ENCODE measurements at places on chromosomes 1 and 21.

DNA sequence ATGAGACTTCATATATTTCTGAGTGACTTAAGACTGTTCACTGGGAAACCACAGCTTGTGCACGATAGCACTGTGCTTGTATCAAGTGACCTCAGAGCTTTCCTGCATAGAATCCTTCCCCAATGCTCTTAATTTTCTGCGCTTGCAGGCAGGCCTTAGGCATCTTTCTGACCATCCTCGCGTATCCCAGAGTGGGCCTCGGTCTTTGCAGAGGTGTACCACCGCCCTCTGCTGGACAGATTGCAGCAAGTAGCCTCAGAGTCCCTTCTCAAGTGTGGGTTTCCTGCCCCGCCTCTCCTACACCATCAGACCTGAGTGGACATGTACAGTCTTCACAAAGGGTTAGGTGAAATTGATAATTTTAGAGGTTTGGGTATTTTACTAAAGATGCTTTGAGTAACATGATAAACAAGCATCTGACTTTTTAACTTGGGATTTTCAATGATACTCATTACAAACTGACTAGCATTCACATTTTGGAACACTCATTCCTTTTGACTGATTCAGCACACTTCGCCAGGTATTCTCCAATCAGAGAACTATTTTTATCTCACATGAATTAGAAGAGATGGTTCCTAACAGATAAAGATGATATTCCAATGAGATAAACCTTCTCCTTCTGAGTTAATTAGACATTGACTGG, 246.5 kb upstream of the USP25 start:
- DNase-seq, result peak; percentile 69

DNA sequence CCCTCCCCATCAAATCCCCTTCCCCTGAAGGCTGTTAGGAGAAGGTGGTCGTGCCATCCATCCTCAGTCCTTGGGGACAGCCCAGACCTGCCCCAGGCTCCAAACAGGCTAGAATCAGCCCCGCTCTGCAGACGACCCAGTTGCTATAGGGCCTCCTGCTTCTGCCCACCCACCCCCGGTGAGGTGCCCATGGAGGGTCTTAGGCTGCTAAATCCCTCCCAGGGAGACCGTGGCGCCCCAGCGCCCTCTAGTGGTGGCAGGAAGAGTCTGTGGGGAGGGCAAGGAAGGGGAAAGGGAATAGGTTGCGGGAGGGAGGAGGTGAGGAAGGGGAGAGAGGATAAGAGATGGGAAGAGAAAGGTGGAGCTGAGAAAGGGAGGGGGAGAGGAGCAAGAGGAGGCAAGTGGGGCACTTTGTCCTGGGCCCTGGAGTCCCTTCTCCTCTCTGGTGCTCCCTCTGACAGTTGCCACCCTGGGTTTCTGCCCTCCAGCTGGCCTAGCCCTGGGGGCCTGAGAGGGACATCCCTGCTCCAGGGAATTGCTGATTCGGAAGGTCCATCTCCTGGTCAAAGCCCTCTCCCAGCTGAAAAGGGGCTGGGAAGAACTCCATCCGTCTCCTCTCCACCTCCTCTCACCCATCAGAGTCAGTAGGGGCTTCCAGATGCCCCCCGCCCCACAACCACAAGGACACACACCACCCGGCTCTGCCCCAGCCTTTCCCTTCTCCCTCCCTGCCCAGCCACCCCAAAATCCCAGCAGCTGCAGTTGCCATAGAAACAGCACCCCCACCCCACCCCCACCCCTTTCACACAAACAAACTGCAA, 55.4 kb downstream of the CAMK2N1 start:
- DNase-seq, result no peak

- peak; percentile 25 for DNase-seq
Measured at GRCh38 chr1:66705110-66705509, 47.1 kb upstream of the DYNLT5 start.

- no peak for DNase-seq
Measured at GRCh38 chr1:104671684-104672353, 922.1 kb downstream of the AMY1C start.

- no peak for DNase-seq
Measured at GRCh38 chr1:48114596-48115382, 107.7 kb upstream of the SLC5A9 start.

GRCh38 chr1:173405834-173406233, 71.3 kb upstream of the PRDX6 start:
- DNase-seq, result no peak

DNA sequence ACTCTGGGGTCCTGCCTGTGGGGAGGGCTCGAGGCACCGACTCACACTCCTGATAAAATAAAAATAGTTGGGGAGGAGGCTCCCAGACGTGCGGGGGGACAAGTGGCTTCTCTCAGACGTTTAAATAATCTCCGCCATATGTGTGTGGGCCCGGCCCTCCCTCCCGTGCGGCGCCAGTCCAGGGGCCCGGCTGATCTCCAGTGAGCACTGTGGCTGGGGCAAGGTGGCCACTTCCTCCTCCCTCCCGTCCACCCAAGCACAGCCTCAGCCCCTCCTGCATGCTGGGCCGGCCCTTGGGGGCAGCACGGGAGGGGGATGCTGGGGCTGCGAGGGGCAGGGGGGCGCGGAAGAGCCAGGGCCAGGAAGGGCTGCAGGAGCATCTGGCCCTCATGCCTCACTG, 4.0 kb upstream of the PLCH2 start:
- no peak for DNase-seq

GRCh38 chr1:47333578-47333921, at the start of gene CMPK1:
Gene CMPK1 (plus strand): TSS chr1:47333790. CDS start chr1:47333946, 156 bp downstream.
- DNase-seq, result peak; percentile 51

DNA sequence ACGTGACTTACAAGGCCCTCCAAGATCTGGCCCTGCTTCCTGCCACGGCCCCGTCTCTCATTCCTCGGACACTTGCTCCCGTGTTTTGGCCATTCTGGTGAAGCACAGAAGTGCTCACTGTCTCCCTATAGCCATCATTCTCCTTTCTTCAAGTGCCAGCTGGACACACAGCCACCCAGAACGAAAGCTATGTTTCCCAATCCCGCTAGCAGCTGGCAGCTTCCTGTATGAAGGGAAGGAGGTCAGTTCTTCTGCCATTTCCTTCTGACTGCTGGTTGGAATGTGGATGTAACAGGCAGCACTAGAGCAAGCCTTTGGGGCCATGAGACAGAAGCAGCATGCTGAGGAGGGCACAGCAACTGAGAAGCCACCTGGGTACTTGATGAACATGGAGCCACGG, 82.8 kb downstream of the TGFBR3 start:
- DNase-seq, result no peak

- DNase-seq, result no peak
Measured at GRCh38 chr21:33089395-33090119, 19.6 kb downstream of the OLIG1 start.

- DNase-seq, result no peak
Measured at GRCh38 chr1:197976368-197976767, 59.2 kb downstream of the LHX9 start.

GRCh38 chr1:93842750-93843500, 36.1 kb downstream of the DNTTIP2 start:
- no peak for DNase-seq

GRCh38 chr1:68409426-68409825, 40.3 kb downstream of the RPE65 start:
- peak; percentile 74 for DNase-seq

DNA sequence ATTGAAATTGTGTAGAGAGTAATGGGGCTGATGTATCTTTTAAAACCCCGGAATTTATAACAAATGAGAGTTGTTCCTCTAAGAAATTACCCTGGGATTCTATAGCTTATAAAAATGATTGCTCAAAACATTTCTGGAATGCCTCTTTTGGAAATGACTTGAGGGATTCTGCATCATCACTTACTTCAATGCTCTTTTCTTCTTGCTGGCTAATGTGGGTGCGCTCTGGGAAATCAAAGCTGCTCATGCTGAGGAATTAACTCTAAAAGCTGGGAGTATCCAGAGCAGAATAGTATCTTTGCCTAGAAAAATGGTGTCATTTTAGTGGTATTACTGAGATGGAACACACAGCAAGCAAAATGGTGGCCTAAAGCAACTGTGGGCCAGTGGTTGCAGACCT, 23.0 kb upstream of the TBX15 start:
- DNase-seq, result no peak

GRCh38 chr1:205284420-205285144, 37.0 kb downstream of the NUAK2 start:
- DNase-seq, result peak; percentile 80

DNA sequence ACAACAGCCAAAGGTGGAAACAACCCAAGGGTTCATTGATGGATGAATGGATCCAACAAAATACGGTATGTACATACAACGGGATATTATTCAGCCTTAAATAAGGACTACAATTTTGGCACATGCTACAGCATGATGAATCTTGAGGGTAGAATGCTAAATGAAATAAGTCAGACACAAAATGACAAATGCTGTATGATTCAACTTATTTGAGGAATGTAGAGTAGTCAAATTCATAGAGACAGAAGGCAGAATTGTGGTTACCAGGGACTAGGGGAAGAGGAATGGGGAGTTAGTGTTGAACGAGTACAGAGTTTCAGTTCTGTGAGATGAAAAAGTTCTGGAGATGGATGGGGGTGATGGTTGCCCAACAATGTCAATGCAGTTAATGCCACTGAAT, 118.0 kb upstream of the PAXBP1 start:
- DNase-seq, result no peak

DNA sequence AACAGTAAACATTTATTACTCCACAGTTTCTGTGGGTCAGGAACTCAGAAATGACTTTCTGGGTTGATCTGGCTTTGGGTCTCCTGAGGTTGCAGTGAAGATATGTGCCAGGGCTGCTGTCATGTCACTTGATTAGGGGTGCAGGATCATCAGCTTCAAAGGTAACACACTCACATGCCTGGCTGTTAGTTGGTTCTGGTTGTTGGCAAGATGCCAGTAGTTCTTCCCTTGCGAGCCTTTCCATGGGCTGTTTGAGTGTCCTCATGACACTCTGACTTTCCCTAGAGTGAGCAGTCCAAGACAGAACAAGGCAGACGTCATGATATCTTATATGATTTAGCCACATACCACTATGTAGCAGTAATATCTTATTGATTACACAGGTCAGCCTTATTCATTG, 1.8 kb downstream of the SWT1 start:
- no peak for DNase-seq

- DNase-seq, result no peak
Measured at GRCh38 chr1:20640183-20640597, 6.9 kb downstream of the PINK1 start.

DNA sequence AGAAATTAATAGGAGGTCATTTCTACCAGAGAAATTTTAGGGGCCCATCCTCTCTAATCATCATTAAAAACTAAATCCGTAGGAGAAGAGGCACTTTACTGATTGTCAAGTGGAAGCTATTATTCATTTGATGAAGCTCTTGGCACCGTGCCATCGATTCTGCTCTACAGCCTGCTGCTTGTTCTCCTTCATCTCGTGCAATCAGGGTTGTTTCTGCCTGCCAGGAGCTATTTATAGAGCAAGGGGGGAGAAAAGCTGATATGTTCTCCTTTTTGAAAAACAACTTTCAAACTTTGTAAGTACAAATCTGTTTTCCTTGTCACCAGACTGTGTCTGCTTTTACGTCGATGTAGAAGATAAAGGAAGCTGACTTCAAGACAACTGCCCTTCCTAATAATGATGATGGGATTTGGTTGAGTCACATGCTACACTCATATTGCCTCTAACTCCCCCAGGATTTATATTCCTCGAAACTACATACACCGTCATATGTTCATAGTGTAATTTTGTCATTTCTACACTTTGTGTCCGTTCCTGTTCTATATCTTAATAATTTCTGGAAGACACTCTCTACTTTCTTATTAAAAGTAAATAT, 169.6 kb upstream of the LHX8 start:
- DNase-seq, result peak; percentile 45

DNA sequence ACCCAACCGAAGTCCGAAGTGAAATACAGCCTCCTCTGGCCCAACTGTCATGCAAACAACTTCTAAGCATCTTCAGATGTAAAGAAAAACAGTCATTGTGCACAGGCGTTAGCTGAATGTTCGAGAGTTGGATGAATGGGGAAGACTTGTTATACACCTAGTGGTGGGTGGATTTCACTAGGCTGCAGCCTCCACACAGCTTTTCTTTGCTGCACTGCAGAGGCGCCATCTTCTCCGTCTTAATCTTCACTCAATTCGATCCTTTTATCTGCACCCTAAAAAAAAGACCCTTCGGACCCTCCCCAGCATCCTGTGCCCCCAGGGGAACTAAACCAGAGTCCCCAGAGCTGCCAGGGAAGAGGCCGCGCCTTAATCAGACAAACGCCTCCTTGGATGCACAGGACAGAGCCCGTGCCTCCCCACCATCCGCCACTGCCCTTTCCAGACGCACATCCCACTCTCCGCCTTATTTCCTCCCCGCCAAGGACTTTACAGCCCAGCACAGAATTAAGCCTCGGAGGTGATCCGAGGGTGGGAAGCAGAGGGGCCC, 1.4 kb downstream of the APP start:
- DNase-seq, result no peak

GRCh38 chr1:94908190-94908589, 18.7 kb downstream of the CNN3 start:
- DNase-seq, result no peak

DNA sequence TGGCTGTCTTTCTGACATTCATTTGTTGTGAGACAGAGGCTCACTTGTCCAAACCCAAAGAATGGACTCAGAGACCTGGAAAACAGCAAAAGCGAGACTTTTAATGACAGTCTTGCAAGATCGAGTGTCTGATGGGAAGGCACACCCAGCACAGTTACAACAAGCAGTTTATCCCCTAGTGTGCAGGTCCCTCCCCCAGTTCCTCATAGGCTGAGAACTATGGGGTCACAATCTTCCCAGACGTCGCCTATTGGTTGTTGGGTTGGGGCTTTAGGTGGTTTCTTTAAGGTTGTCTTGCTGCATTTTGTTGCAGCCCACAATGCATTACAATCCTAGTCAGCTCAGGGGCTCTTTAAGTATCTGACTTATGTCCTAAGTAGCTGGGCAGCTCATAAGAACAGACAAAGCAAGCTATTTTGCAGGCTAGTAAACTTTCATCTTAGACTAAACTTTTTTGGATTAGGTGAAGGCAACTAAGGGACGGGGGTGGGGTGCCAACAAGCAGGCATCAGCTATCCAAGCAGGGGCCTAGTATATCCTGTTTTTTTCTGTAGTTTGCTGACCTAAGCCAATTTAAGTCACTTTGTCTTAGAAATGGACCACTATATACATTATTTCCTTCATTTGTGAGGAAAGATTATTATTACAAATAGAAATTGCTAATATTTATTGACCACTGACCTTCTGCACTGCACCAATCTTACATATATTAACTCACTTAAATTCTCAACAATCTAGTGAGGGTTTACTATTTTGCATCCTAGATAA, 151.8 kb downstream of the SETD4 start:
- DNase-seq, result no peak

- DNase-seq, result no peak
Measured at GRCh38 chr1:61233121-61233660, 150.8 kb downstream of the NFIA start.

DNA sequence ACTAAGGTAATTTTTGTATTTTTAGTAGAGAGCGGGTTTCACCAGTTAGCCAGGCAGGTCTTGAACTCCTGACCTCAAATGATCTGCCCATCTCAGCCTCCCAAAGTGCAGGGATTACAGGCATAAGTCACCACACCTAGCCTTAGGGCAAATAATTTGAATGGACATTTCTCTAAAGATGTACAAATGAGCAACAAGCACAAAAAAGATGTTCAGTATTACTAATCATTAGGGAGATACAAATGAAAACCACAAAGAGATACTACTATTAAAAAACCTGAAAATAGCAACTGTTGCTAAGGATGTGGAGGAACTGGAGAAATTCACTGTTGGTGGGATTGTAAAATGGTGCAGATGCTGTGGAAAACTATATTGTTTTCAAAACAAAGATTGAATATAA, 79.1 kb downstream of the GABPA start:
- DNase-seq, result no peak
